ENCODE measurements at places on chromosomes 5 and 9.

- no peak for DNase-seq
Measured at GRCh38 chr5:79378510-79379186, 135.3 kb downstream of the HOMER1 start.

DNA sequence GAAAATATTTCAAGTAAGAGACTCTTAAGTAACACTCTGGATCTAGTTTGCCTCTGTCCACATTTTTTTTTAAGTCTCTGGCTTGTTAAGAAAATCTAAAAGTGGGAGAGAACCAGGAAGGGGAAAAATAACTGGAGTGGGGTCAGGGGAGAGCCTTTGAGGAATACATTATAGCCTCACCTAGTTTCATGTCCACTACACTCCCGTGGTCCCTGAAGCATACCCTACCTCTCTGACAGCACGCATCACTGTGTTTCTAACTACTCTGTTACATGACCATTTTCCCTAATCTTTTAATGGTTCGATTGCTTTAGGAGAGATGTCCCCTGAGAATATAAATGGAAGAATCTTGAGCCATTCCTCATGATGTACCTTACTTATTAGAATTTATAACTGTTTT lies 318.3 kb downstream of the TMEM167A start:
- no peak for DNase-seq

DNA sequence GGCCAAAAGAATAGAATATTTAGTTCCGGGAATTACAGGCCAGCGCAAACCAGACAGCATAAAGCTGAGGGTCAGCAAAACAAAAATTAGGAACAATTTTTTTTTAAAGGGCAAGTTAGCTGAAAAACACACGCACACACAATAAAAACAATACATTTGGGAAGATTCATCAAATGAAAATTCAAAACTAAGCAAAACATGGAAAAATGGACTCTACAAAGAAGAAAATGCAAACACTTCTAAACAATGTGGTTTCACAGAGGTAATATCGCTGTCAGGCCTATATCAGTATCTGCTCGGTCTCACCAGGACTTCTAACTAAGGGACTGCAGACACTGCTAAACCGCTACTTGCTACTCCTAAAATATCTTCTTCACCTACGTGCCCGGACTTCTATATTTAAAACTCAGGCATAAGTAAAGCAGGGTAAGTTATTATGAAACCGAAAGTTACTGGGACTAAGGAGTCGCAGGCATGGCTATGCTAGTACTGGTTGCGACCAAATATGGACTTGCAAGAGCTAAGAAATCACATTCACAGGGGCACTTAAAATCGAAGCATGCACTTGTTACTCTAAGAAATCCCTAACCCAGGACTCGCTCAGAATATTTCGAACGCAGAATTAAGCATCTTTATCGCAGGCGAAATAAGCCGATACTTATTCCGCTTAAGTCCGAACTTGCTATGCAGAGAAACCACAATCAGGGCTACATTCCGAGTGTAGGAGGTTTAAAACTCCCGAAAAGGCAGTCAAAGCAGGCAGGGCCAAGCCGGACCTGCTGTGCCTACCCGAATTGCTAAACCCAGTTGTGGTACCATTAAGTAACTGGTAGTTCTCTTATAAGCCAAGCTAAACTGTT lies 2.3 kb downstream of the ANXA2R start:
- DNase-seq, result no peak

GRCh38 chr9:95533996-95534680 lies 17.4 kb upstream of the PTCH1 start:
- no peak for DNase-seq

DNA sequence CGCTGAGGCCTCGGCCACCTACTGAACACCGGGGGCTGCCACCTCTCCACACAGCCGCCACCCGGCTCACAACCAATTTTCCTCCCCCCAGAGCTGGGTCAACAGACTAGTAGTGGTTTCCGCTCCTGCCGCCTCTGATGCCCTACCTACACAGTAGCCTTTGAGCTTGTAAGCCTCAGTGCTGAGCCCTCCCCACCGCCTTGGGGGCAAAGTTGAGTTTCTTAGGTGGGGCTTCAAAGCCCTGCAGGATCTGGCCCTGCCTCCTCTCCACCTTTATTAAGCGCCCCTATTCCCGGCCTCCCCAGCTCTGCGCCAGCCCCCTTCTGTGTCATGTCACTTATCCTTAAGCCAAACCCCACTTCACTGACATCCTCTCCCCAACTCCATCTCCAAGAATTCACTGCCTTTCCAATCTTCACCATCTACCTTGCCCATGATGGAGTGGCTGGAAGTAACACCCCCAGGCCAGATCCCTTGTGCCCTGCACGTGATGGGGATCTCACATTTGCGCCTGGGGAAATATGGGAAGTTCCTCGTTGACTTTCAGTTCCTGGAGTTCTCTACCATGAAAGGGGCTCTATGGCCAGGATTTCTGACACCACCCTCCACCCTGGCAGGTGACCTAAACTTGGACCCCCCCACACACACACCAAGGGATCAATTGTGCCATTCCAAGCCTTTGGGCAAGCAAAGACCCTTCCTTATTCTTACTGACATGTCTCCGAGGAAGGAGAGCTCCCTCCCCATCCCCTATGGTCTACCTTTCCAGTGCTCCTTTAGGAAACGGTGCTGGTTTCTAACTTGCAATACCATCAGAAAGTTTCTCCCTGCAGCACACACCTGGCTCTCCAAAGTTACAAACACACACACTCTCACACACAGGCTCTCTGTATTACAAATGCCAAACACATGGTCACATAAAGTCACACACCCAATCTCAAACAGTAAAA lies 2.7 kb upstream of the CNTFR start:
- no peak for DNase-seq

GRCh38 chr5:78640662-78641474 lies 7.7 kb downstream of the LHFPL2 start:
- DNase-seq, result no peak

DNA sequence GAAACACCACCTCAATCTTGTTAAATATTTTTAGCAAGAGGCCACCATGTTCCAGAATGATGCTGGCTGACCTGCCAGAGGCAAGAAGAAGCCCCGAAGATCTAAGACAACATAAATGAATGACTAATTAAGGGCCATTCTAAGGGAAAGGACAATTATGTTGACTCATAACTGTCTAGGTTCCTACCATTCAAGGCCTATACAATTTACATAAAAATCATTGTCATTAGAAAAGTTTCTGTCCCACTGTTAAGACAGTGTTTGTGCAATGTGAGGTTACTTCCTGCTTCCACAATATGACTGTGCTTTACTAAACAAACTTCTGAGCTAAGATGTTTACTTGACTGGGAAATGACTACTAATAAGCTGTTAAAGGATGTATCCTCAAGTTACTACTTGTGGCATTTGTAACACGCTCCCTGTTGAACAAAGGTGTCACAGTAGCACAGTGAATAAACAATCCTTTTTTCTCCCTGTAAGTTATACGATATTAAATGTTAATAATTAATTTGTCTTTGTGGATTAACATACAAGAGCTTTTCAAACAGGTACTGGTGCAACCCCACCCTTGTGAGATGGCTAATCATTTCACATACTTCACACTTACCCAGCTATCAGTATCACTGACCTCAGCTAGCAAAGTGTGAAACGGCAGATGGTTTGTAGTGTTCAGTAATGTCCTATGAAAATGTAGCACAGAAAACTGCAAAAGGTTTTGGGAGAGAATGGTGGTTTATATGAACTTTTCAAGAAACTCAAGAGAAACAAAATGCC lies 195.8 kb downstream of the EFNA5 start:
- DNase-seq, result no peak
